ENCODE measurements at places on chromosomes 6 and 20.
A peak's percentile ranks its signal among the peaks of the same experiment; 100 is the strongest.

- H3K36me3 ChIP-seq: no peaks in the 10 kb centered on the region
Observed at GRCh38 chr6:149203509-149203908, 114.0 kb upstream of the TAB2 start.

DNA sequence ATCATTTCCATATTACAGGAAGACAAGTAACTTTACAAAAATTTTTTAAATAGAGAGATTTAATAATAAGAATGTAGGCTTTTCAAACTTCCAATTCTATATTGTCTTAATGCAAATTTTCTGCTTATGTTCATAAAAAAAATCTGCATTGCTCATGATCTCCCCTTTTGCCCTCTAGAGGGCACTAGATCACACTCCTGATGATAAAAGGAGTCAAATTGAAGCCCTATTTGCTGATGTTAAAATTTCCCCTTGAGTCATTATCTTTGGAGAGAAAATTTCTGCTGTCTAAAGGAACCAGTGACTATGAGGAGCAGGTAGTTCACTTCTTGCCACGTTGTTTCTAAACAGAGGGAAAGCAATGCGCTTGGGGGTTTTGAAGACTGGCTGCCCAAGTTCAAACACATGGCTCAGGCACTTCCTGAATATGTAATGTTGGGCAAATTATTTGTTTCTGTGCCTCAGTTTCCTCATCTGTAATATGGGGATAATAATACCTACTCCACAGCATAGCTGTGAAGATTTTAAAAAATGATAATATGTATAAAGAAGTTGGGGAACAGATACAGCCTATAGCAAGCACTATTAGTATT, 874.2 kb downstream of the TFAP2A start:
- H3K36me3 ChIP-seq: no peaks in the 10 kb centered on the region
- H3K27ac ChIP-seq: no peak overlapping the region
- H3K27me3 ChIP-seq: no peaks in the 10 kb centered on the region
- no peaks in the 10 kb centered on the region for H3K4me1 ChIP-seq

DNA sequence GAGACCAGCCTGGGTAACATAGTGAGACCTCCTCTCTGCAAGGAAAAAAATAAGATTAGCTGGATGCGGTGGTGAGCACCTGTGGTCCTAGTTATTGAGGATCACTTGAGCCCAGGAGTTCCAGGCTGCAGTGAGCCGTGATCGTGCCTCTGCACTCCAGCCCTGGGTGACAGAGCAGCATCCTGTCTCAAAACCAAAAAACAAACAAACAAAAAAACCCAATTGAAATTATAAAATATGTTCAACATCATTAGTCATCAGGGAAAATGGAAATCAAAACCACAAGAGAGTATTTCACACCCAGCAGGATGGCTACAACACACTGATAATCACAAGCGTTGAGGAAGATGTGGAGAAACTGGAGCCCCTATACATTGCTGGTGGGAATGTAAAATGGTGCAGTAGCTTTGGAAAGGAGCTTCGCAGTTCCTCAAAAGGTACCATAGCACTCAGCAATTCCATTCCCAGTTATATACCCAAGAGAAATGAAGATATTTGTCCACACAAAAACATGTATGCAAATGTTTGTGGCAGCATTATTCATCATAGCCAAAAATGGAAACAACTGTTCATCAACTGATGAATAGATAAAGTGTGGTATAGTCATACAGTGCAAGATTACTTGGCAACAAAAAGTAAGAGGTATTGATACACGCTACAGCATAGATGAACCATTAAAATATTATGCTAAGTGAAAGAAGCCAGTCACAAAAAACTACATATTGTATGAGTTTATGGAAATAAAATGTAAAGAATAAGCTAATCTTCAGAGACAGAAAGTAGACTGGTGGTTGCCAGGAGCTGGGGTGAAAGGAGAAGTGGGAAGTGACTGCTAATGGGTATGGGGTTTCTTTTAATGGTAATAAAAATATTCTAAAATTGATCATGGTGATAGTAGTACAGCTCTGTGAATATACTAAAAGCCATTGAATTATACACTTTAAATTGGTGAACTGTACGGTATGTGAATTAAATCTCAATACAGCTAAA, 38.7 kb upstream of the RIPOR2 start:
- no peak overlapping the region for H3K27ac ChIP-seq
- DNase-seq: no peak
- peaks cover 4% of the 10 kb centered on the region for H3K27me3 ChIP-seq
- no peak overlapping the region for H3K4me3 ChIP-seq

DNA sequence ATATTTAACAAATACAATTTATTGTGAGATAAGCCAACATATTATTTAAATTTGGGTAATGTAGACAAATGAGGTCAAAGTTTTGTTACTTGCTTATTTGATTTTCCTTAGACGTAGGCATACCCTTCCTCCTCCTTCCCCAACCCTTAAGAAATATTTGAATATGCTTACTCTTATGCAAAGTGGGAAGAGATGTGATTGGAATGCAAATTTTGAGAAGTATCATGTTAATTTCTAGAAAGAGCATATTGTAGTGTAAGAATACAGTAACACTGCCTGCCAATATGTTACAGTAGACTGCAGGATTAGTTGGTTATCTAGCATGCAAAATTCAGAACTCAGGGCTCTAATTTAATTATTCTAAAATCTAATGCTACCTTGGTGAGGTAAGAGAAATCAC, 32.9 kb downstream of the CRISP1 start:
- H3K27me3 ChIP-seq: no peaks in the 10 kb centered on the region
- DNase-seq: no peak
- H3K4me3 ChIP-seq: no peak overlapping the region
- H3K27ac ChIP-seq: no peak overlapping the region

DNA sequence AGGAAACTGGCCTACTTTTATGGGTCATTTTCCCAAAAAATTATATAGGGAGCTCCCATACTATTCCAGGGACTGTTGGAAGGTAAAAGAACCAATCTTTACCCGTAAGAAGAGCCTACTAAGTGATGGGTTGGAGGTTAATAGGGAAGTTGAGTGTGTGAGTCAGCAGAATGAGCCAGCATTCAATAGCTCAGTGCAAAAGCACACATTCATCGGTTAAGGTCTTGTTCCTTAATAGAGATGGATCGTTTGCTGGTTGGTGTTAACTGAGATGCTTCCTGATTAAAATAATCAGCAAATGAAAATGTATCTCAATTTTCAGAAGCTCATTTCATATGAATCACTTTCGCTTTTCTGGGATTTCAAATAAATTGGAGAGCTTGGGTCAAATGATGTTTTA, 115.3 kb upstream of the MRPS10 start:
- peaks cover 51% of the 10 kb centered on the region for H3K27me3 ChIP-seq
- DNase-seq: no peak
- no peak overlapping the region for H3K27ac ChIP-seq
- no peaks in the 10 kb centered on the region for H3K4me1 ChIP-seq
- H3K4me3 ChIP-seq: no peak overlapping the region

DNA sequence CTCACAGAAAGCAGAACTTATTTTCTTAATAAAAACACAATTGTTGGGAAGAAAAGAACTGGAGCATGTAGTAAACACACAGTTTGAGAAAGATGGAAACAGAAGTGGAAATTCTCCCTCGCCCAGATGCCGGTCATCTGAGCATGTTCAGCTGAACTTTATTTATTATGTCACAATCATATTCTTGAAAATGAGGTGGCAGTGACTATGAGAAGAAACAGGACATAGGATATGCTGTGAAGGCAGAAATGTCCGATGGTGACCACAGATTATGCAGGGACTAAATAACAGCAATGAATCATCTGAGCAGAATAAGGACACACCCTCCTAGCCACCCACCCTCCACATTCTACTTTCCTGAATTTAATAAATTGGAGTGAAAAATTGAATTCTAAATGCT, 425.3 kb upstream of the NOX3 start:
- H3K4me3 ChIP-seq: no peak overlapping the region
- no peaks in the 10 kb centered on the region for H3K36me3 ChIP-seq
- peaks cover 13% of the 10 kb centered on the region for H3K4me1 ChIP-seq
- H3K27me3 ChIP-seq: no peaks in the 10 kb centered on the region
- no peak for DNase-seq
- no peak overlapping the region for H3K27ac ChIP-seq

GRCh38 chr6:10310826-10311225, 104.0 kb downstream of the TFAP2A start:
- H3K4me3 ChIP-seq: no peak overlapping the region
- H3K4me1 ChIP-seq: no peaks in the 10 kb centered on the region
- H3K36me3 ChIP-seq: no peaks in the 10 kb centered on the region
- H3K27me3 ChIP-seq: peaks cover 26% of the 10 kb centered on the region
- DNase-seq: no peak

GRCh38 chr6:134680021-134680420, 269.9 kb downstream of the ALDH8A1 start:
- H3K36me3 ChIP-seq: no peaks in the 10 kb centered on the region
- H3K27ac ChIP-seq: no peak overlapping the region
- no peaks in the 10 kb centered on the region for H3K27me3 ChIP-seq

- H3K27me3 ChIP-seq: no peaks in the 10 kb centered on the region
- peak; percentile 39 for DNase-seq
- no peak overlapping the region for H3K4me3 ChIP-seq
- no peak overlapping the region for H3K27ac ChIP-seq
- peaks cover 12% of the 10 kb centered on the region for H3K4me1 ChIP-seq
- H3K36me3 ChIP-seq: peaks cover 22% of the 10 kb centered on the region
Observed at GRCh38 chr6:156828280-156828703, 51.1 kb downstream of the ARID1B start.

GRCh38 chr6:110490110-110490509, 13.7 kb upstream of the SLC22A16 start:
- 0 out of 3 replicates have a peak, but pooled peaks cover 4% of the 10 kb centered on the region for H3K27me3 ChIP-seq
- no peaks in the 10 kb centered on the region for H3K36me3 ChIP-seq
- no peak overlapping the region for H3K4me3 ChIP-seq
- H3K4me1 ChIP-seq: 0 out of 2 replicates have a peak, but pooled peaks cover 10% of the 10 kb centered on the region
- no peak overlapping the region for H3K27ac ChIP-seq

GRCh38 chr6:15330174-15330944, 84.5 kb downstream of the JARID2 start:
- peaks cover 31% of the 10 kb centered on the region for H3K4me1 ChIP-seq
- H3K36me3 ChIP-seq: no peaks in the 10 kb centered on the region
- no peak overlapping the region for H3K4me3 ChIP-seq
- H3K27me3 ChIP-seq: no peaks in the 10 kb centered on the region
- no peak for DNase-seq

DNA sequence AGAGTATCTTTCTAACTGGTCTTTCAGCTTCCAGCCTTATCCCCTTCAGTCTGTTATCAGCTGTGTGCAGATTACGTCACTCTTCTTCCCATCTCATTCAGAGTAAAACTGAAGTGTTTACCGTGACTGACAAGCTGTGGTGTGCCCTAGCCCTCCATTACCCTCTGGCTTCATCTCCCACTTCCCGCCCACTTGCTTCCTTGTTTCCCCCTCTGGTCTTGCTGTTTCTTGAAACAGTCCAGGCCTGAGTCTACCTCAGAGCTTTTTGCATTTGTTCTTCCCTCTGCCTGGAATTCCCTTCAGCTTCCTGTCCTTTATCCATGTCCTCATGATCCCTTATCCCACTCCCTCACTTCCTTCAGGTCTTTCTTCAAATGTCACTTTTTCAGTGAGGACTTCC, 66.9 kb downstream of the CARMIL1 start:
- H3K4me3 ChIP-seq: no peak overlapping the region
- no peak overlapping the region for H3K27ac ChIP-seq
- no peaks in the 10 kb centered on the region for H3K4me1 ChIP-seq
- no peaks in the 10 kb centered on the region for H3K36me3 ChIP-seq
- no peak for DNase-seq
- no peaks in the 10 kb centered on the region for H3K27me3 ChIP-seq

- H3K36me3 ChIP-seq: peaks cover 25% of the 10 kb centered on the region
- H3K4me1 ChIP-seq: peaks cover 29% of the 10 kb centered on the region
- DNase-seq: no peak
- H3K27ac ChIP-seq: no peak overlapping the region
- no peak overlapping the region for H3K4me3 ChIP-seq
- peaks cover 5% of the 10 kb centered on the region for H3K27me3 ChIP-seq
Observed at GRCh38 chr20:34880215-34880850, 3.9 kb downstream of the ACSS2 start.

GRCh38 chr20:51447097-51447764, 95.3 kb downstream of the NFATC2 start:
- no peaks in the 10 kb centered on the region for H3K36me3 ChIP-seq
- no peaks in the 10 kb centered on the region for H3K27me3 ChIP-seq
- H3K4me3 ChIP-seq: no peak overlapping the region
- peak; percentile 49 for DNase-seq
- peaks cover 23% of the 10 kb centered on the region for H3K4me1 ChIP-seq

GRCh38 chr6:4336084-4336483, 200.7 kb upstream of the ECI2 start:
- H3K4me1 ChIP-seq: peaks cover 21% of the 10 kb centered on the region
- H3K27me3 ChIP-seq: no peaks in the 10 kb centered on the region
- no peak overlapping the region for H3K4me3 ChIP-seq

DNA sequence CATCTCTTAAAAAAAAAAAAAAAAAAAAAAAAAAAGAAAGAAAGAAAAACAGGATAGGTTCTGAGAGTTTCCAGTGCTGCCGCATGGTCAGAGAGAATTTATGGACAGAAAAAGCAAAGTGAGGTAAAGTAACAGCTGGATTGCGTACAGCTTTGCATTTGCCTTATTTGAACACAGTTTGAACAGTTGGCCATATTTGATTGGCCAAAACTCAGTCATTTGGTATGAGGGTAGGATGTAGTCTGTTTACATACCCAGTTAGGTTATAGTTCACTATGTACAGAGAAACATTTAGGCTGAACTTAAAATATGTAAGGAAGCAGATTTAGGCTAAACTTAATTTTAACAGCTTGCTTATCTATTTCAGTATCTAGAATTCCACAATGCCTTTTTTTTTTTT, 17.5 kb upstream of the L3MBTL1 start:
- H3K27ac ChIP-seq: no peak overlapping the region
- no peaks in the 10 kb centered on the region for H3K27me3 ChIP-seq
- no peak overlapping the region for H3K4me3 ChIP-seq
- no peak for DNase-seq
- no peaks in the 10 kb centered on the region for H3K36me3 ChIP-seq
- H3K4me1 ChIP-seq: no peaks in the 10 kb centered on the region

DNA sequence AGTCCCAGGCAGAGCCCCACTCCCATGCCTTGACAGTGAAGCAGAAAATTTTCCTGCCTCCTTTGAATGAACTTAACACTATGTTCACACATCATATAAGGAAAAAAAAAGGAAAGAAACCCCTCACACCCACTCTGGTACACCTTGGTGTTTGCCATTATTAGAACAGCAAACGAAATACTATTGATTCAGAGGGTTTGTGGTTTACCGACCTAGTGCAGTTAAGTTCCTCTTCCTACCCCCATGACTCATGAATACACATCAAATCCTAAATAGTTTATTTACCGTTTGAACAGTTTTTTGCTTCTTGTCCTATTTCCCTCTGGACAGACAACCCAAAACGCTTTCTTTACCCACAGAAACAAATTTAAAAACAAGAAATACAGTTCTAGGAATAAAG, 237.7 kb downstream of the FOXA2 start:
- H3K4me3 ChIP-seq: no peak overlapping the region
- peak; percentile 18 for DNase-seq
- H3K27ac ChIP-seq: no peak overlapping the region
- H3K27me3 ChIP-seq: peaks cover 41% of the 10 kb centered on the region
